Fibroblast of skin of right quadriceps (primary cell): ENCODE measurements at places on chromosomes 3 and 15.

DNA sequence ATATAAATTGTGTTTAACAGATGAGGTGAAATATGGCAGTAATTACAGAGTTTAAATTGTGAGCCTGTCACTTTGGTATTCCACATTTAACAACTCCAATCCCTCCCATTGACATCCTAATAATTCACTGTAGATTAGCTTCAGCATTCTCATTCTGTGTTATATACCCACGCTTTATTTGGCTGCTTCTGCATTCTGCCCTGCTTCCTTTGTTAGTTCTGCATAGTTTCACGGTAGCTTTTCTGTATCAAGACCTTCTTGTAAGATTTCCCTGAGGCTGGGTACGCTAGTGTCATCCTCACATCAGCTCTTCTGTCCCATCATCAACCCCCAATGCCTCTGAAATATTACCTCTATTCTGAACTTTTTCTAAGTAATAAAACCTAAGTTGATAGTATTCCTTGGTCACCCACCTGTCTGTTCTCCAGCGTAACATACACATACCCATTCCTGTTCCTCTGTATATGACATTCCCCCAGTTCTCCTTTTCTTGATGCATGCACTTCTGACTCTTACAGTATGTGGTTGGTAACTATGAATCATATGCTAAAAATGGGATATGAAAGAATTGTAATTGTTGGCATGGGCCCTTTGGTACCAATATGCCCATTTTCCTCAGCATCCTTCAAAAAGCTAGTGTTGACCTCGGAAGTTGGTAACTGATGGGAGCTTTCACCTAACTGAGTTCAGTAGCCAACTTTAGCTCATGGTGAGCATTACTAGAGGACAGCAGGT lies 171.2 kb downstream of the KLHL25 start:
- peak; percentile 51 for DNase-seq

DNA sequence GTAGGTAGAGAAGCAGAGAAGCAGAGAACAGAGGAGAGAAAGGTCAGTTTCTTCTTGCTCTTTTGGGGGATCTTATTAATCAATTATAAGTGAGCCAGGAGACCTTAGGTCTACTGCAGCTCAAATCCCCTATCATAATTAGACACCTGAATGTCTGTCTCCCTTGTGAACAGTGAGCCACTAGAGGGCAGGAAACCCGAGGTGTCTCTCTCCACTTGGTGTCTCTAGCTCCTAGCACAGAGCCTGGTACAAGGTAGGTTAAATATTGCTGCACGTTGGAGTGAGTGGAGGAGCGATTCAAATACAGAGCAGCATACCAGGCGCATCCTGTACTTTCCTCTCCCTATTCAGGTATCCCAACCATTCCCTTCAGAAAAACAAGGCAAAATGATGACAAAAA lies 2.0 kb upstream of the ST8SIA2 start:
- DNase-seq: peak; percentile 52

GRCh38 chr15:33908406-33908805 lies 59.9 kb upstream of the CHRM5 start:
- peak; percentile 39 for DNase-seq

- DNase-seq: no peak
Observed at GRCh38 chr15:64099379-64099778, 3.6 kb downstream of the SNX1 start.

DNA sequence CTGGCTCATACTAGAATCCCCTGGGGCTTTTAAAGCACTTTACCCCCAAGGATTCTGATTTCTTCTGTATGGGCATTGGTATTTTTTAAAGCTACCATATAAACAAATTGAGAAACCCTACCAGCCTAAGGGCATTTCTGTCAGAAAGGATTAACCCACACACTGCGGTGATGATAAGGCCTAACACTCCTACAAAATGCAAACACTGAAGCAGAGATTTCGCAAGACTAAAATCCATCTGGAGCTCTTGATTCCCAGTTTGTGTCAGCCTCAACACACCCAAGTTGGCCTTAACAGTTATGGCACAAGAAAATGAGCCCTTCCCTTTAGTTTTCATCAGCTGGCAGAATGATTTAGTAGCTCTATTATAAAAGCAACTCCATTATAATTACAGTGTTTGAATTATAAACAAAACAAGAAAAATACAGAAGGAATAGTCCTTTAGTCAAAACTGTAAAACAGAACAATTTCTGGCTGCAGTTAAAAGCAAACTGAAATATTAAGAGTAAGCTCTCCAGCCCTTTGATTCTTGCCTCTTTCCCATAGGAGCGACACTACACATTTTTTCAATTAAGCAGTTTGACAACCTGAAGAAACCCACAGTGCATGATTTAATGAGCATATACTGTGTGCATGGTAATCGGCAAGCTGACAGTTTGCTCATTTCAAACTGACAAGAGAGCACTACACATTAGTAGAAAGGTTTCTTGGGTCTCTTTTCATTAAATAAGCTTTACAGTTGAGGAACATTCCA lies 441.2 kb downstream of the FHIT start:
- DNase-seq: peak; percentile 76

DNA sequence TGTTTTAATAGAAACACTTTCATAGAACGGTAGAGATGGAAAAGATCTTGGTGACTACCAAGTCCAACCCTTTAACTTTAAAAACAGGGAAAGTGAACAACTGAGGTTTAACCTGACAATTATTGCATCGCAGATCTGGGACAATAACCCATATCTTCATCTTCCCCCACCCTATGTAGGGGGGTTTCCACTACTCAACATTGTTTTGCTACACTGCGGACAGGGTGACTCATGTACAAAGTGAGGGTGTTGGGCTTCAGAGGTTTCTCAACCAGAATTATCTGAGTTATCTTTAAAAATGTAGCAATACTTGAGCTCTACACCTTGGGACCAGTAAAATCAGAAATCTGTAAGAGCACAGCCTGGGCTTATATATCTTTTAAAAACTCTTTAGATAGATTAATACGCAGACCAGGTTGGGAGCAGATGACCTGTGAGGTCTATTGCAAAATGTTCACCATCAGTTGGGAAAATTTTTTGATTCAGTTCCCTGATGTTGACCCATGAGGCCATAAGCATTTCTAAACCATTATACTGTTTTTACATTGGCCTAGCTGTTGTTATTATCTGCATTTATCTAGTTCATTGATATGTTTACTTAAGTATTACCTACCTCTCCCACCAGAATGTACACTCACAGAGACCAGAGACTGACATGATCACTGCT lies 103.6 kb upstream of the ICE2 start:
- peak; percentile 35 for DNase-seq

DNA sequence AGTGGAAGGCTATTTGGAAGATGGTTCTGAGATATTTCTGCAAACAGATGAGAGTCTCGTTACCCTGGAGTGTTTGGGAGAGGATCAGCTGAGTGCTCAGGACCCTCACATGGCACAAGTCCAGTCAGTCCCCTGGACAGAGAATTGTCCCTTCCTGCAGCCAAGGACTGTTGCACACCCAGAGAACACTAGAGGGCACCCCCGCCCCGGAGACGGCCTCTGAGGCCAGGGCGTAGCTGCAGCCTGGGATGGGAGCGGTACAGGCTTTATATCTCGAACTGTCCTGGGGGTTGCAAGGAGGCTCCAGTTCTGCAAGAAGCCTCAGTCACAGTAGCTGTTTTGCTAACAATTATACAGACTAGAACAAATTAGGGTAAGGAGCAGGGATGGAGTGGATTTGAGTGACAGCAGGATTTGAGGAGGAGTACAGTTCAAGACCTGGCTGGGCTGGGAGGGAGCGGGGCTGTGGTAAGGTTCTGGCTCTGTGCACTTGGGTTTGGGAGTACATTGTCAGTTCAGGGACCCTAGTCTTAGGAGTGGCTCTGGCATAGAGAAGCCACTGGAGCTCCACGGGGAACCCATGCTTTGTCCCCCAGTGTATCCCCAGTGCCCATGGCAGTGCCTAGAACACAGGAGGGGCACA lies 67.6 kb upstream of the HACD2 start:
- DNase-seq: peak; percentile 79
